ENCODE measurements at places on chromosomes 4 and X.

DNA sequence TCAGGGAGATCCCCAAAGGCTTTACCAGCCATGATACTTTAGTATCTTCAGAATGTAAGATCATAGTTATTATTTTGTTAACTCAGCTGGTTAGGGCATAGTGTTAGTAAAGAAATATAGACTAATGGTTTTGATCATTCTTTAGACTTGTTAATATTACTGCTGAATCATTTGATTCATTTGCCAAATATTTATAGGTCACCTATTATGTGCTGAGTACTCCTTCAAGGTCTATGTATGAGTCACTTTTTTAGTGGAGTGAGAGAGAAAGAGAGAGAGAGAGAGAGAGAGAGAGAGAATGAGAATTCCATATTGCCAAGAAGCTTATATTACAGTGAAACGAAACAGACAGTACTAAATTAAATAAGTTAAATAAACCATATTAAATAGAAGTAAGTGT is 110.3 kb downstream of the UBE2NL start:
- no peak for DNase-seq

DNA sequence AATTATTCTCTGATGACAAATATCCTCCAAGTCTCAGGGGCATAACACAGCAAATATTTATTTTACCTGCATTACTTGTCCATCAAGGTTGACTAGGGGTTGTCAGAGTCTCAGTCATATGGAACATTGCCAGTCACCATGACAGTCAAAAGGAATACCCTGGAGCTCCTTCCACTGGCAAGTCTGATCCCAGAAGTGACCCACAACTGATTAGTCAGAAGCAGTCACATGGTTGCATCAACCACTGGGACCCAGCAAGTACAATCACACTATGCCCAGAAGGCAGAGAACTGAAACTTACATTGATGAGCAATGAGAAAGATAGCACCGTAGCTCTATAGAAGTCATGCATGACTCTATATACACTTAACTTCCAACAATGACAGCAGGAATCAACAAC is 41.9 kb upstream of the SOD3 start:
- no peak for DNase-seq

GRCh38 chr4:119204916-119205315 is 7.6 kb upstream of the USP53 start:
- DNase-seq, result no peak

DNA sequence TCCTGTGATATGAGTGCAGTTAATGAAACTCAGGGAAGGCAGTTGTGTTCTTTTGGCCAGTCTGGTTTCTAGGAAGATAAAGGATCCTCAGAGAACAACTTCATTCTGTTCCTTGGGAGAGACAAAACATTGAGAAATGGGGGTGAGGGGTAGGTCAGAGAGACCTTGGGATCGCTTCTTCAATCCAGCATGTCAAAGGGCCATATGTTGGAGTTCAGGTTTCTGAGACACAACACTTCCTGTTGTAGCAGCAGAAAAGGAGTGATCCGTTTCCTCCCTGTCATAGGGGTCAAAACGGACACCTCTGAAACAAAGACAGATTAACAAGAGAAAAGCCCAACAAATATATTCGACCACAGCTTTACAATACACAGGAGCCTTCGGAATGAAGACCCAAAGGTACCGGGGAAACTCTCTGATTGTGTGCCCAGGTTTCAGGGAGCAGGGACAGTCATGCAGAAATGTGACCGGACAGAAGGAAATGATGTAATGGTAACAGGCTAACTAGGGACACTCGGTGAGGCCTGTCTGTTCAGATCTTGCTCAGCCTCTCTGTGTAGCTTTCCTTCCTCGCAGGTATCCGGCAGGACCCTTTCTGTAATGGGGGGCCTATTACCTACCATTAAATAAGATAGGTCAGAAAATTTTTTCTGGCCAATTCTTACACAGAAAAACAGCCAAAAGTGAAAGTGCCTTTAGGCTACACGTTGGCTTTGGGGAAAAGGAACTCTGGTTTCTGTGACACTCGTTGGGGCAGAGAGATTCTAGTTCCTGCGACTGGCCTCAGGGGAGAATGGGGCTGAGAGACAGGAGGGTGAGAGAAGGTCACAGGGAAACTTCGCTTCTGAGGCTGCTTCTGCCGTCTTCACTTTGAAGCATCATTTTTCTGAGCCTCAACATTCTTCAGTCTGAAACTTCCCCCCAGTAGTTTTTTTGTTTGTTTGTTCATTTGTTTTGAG is 103.3 kb upstream of the TLR3 start:
- no peak for DNase-seq

GRCh38 chr4:104508224-104508623 is 13.5 kb upstream of the CXXC4 start:
- DNase-seq, result no peak

GRCh38 chr4:19925516-19925915 is 326.2 kb upstream of the SLIT2 start:
- DNase-seq, result no peak

DNA sequence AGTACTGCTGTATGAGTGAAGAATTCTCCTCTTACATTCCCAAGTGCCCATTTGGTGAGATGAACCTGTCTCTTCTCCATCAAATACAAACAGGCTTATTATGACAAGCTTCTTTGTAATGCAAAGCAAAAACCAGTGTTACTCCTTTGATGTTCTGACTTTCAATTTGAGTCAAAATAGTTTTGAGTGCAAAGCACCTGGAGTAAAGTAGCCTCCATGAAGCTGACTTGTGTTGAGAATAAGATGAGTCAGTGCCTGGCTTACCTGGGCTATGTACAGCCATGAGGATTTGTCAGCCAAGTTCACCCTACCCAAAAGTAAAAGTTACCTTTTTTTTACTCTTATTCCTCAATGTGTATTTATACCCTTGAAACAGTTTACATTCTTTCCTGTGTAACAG is 132.5 kb upstream of the FMR1 start:
- no peak for DNase-seq

Measured in activated CD8-positive, alpha-beta T cell treated with anti-CD3 and anti-CD28 coated beads for 36 hours (primary cell).